ENCODE measurements at places on chromosomes 11 and 22.

DNA sequence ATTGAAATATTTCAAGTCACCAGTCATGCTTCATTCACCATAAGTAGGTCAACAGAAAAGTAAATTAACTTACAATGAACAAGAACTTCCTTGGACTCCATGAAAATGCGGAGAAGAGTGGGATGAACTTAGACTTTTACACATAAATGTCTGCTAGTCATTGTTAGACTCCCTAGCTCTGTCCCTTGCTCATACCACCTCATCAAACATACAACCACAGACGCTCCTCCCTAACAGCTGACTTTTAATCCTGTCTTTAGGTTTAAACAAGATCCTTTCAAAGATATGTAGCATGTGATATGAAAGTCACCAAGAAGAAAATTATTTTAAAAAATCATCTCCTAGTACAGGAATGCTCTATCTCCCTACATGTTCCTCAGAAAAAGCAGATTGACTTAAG is 248.1 kb downstream of the DLG2 start:
- DNase-seq = no peak

DNA sequence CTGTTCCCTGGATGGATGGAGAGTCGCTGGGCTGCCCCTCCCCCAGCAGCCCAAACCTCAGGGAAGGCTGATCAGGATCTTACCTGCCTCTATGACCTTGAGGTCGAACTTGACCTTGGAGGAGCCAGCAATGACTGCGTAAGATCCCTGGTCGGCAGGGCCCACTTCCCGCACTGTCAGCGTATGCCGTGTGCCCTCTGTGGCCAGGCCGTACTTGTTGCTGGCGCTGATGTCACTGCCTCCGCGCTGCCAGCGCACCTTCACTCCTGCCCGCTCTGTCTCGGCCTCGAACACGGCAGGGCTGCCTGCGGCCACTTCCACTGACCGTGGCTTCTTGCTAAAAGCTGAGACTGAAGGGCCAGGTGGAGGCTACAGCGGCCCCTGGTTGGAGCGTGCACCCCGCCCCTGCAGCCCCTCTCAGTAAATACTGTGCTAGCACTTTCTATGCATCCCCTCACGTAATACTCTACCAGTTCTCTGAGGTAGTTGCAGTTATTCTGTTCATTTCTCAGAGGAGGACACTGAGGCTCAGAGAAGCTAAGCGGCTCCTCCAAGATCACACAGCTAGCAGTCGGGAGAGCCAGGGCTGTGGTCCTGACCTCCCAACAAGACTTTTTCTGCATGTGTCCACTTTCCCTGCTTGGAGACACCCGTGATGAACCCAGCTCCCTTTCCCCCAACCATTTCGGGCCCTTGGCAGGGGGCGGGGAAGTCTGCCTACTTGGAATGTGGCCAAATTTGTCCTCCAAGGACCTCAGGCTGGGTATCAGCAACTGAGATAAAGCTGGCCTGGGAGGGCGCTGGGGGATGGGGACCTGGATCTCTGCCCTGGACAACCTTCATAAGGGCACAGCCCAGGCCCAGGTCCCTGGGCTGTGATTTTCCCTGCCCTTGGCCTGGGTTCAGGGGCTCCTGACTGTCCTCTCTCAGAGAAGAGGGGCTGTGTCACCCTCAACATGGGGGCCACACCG is 1.1 kb downstream of the MYBPC3 start:
- DNase-seq = no peak

- DNase-seq = no peak
Observed at GRCh38 chr11:118915941-118916841, 9.5 kb downstream of the BCL9L start.

DNA sequence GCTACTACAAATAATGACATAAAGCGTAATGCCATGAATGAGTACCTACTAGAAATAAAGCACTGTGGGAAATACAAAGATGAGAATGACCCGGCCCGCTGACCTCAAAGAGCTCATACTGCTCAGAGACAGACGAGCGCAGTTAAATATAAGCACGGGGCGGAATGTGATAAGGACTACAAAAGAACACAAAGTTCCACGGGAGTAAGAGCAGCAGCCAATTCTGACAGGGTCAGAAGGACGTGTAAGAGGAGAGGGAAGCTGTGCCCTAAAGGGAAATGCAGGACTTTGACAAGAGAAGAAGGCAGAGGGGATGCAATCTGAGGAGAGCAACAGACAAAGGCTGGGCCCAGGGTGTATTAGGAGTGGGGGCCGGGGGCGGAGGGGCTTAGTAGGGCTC is 314.6 kb downstream of the LARGE1 start:
- DNase-seq = no peak

DNA sequence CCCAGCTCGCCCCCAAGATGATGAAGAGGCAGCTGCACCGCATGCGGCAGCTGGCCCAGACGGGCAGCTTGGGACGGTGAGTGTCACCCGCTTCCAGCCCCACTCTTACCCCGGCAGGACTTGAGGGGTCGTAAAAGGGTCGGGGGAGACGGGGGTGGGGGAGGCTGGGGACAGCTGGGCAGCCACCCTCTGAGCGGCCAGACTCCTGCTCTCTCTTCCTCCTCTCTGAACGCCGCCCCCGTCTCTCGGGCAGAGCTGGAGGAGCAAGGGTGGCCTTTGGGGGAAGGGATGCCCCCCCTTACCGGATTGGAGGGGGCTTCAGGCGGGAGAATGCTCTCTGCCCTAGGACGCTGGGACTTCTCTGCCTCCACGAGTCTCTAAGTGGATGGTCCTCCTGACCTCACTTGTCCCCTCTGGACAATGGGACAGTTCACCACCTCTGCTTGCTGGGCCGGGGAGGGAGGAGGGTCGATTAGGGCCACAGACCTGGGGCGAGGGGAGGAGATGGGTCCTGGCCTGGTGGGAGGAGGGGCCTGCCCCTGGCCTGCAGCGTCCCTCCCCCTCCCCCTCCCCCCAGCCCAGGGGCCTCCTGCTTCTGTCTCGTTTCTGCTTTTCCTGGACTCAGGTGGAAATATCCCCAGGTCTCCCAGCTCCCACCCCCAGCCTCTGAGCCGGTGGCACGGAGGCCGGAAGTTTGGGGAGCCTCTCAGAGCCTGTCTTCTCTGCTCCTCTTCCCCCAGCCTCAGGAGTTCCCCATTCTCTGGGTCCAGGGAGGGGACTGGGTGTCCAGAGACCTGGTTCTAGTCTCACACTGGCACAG is 512 bp downstream of the SH3BP1 start:
- DNase-seq = no peak

GRCh38 chr11:60867871-60868681 is 734 bp downstream of the ZP1 start:
- no peak for DNase-seq

- DNase-seq = no peak
Observed at GRCh38 chr11:65584106-65584505, 8.3 kb downstream of the EHBP1L1 start.

DNA sequence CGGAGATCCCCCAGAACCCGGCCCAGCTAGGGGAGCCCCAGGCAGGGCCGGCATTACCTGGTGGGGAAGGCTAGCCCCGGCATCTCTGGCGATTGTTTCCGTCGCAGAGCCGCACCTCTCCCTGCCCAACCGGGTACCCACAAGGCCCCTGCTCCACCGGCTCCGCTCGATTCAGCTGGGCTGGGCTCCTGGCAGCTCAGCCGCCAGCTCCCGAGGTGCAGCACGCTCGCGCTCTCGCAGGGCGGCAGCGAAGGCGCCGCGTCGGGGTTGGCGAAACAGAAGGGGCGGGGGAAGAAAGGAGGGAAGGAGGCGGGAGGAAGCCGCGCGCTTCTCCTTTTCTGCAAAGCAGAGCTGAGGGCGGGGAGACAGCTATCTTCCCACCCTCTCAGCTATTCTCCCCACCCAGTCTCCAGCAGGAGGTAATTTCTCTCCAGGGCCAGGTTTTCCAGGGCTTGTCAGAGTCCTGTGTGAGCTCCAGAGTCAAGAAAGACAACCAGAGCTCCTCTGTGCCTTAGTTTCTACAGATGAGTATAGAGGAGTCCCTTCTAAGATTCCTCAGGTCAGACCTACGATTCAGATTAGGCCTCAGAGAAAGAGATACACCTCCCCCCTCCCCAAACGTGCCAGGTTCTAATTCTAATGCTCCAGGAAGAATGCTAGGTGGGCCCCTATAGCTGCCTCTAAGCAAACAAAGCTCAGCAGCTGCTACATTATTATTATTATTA is 62.0 kb downstream of the PAK1 start:
- DNase-seq = peak; percentile 52

GRCh38 chr11:17157761-17158160 is 50.0 kb downstream of the PIK3C2A start:
- no peak for DNase-seq

GRCh38 chr11:98289617-98290263 is 731.0 kb upstream of the CNTN5 start:
- no peak for DNase-seq

- no peak for DNase-seq
Observed at GRCh38 chr11:19472679-19473078, 231.9 kb upstream of the E2F8 start.

- DNase-seq = no peak
Observed at GRCh38 chr11:112566124-112566523, 305.5 kb upstream of the PLET1 start.

- no peak for DNase-seq
Observed at GRCh38 chr11:73340164-73340563, 32.1 kb downstream of the ARHGEF17 start.

GRCh38 chr11:26835611-26836010 is 113.8 kb upstream of the SLC5A12 start:
- DNase-seq = no peak

DNA sequence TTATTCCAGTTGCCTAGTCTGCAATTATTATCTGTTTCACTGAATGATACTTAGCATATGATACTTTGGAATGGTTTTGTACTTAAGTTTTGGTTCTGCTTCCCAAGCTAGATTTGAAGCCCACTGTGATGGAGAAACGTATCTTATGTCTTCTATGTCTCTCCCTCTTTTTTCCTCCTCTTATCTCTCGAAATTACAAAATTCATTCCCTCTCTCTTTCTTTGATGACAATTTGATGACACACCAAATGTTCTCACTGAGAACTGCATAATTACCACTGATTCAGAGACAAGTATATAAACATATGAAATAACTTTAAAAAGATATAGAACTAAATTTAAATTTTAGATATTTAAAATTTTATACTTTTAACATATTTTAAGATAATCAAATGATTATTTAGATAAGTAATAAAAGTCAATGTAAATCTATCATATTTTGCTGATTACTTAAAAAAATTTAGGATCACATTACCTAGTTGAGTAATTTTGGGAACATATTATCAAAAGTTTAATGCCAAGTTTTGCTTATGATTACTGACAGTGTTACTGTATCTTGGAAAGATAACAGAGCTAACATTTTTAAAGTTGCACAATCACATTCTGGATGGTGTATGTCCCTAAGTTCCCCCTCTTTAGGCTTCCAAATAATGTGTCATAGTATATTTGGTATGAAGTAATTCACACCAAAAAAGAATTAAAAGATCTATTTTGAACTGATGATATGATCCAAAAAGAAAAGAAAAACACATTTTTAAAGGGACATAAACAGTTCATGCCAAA is 255.3 kb downstream of the SBF2 start:
- no peak for DNase-seq

GRCh38 chr22:36971341-36972125 is 47.7 kb downstream of the TST start:
- no peak for DNase-seq

DNA sequence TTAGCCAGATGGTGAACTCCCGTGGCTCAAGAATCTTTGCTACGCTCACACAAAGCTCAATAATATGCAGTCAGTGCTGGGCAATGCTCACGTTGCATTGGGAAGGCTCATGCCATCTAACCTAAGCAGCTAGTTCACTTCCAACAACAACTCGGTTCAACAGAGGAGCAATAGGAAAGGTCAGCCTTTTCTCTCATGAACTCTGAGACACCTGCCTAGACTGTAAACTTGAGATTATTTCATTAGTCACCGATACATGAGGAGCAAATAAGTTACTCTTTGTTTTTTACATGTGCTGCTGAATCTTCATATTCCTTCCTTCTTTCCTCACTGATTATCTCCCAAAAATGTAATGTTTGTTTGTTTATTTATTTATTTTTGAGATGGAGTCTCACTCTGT is 9.0 kb downstream of the SLC5A4 start:
- DNase-seq = no peak

DNA sequence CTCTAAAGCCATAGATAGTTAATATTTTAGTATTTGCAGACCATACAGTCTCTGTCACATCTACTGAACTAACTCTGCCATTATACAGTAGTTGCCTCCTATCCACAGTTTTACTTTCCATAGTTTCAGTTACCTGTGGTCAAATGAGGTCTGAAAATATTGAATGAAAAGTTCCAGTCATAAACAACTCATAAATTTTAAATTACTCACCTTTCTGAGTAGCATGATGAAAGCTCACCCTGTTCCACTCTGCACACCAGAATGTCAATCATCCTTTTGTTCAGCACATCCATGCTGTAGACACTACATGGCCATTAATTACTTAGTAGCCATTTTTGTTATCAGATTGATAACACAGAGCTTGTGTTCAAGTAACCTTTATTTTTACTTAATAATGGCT is 51.7 kb upstream of the ME3 start:
- DNase-seq = no peak

GRCh38 chr11:133886029-133886428 is 40.7 kb upstream of the SPATA19 start:
- DNase-seq = no peak

DNA sequence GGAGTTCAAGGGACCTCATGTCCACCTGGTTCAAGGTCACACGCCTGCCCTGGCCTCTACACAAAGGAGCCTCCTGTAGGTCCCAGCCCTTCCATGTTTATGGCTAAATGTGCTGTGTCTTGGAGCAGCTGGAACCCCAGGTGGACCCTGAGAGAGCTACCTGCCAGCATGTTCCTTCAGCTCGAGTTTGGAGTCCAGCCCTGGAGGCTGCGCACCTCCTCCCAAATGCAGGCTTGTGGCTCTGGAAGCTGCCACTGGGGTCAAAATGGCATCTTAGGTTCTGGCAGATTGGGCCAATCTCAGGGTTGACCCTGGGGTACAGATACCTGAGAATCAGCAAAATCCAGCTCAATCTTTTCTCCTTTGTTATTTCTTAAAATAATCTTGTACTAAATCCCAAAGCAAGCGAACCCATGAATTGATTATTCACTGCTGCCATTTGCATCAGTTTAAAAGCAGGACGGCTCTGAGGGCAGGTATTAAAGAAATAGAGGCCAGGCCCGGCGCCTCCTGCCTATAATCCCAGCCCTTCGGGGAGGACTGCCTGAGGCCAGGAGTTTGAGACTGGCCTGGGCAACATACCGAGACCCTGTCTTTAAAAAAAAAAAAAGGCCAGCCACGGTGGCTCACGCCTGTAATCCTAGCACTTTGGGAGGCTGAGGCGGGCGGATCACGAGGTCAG is 2.9 kb downstream of the TNFRSF13C start:
- no peak for DNase-seq

- no peak for DNase-seq
Observed at GRCh38 chr11:40328890-40329614, 1130.4 kb downstream of the LRRC4C start.

GRCh38 chr22:24370401-24370800 is 57.0 kb upstream of the ADORA2A start:
- DNase-seq = no peak

DNA sequence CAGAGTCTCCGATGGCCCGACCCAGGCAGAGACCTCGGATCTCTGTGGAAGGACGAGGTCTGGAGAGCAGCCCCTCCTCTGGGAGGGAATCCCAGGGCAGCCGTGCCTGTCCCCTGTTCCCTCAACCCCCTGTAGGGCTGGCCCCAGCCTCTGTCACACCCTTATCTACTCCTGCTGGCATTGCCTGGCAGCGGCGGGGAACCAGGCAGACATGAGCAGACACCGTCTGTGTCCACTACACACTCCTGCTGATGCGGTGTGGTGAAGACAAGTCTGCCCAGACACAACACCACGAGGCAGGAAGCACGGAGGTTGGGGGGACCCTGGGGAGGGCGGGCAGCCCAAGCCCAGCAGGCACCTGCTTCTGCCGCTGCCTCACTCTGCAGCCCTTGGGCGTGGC is 52.5 kb upstream of the A4GALT start:
- no peak for DNase-seq

- no peak for DNase-seq
Observed at GRCh38 chr11:83522911-83523310, 236.7 kb upstream of the CCDC90B start.

All from activated gamma-delta T cell treated with anti-CD3 and anti-CD28 coated beads, Interleukin-2, amount 50 U/mL, for 16 hours (primary cell).